ENCODE measurements at places on chromosomes 5 and 9.

DNA sequence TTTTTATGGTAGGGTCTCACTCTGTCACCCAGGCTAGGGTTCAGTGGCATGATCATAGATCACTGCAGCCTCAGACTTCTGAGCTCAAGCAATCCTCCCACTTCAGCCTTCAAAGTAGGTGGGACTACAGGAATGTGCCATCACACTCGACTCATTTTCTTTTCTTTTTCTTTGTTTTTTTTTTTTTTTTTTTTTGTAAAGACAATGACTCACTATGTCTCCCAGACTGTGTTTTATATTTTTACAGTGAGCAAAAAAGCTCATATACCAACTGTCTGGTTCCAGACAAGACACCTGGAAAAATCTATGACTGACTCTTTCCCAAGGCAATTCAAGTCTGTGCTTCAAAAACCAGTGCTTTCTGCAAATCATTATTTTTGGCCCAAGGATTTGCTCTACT lies 10.8 kb upstream of the FOXD1 start:
- DNase-seq: no peak

DNA sequence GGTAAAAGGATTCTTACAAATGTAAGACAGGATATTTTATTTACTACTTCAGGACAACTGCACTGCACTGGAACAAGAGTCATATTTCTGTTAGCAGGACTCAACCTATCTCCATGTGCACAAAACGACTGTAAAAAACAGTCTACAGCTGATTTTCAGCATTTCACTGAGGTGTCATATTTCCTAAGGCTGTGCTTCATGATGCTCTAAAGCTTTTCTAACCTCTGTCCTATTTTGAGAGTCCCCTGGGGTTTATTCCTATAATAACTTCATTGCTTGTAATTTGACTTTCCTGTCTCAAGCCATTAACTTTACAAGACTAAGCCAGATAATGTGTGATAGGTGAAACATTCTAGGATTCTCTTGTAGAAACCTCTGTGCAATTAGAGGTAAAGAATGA lies 472.3 kb downstream of the HINT1 start:
- DNase-seq: no peak

GRCh38 chr9:18058564-18059442 lies 415.1 kb upstream of the ADAMTSL1 start:
- DNase-seq: no peak

DNA sequence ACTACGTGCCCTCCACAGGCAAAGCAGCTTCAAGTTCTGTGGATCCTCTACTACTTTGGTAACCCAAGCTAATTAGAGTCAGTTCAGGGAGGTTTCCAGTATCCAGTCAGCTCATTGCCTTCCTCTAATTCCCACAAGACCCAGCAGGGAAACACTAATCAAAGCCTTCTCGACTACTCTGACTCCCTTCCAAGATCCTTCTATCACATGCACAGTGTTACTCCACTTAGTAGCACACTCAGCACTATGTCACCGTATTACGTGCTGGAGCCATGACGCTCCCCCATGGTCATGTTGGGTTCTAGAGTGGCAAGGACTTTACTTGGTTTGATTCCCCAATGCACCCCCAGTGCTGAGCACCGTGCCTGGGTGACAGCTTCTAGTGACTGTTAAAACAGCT lies 53.0 kb downstream of the DCP2 start:
- DNase-seq: no peak

DNA sequence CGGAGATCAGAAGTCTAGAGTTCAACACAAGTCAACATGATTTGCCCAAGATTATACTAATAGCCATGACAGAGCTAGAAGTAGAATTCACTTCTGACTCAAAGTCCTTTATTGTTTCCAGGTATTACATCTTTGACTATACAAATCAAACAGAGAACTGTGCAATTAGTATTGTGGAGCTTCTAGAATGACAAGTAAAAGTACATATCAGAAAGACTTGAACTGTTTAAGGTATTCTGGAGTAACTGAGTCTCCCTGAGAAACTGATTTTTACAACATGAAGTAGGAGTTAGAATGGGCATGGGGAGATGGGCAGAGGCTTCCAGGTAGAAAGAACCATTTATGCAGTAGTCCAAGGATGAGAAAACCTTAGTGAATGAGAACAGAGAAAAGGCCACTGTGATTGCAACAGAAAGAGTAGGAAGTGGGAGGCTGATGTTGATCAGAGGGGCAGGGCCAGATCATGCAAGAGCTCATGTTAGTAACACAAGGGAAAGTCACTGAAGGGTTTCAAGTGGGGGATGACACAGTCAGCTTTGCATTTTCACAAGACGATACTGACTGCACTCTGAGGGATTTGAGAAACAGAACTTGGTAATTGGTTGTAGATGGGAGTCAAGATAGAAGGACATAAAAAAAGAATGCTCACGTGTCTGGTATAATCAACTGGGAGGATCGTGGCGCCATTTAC lies 280.7 kb downstream of the RFX3 start:
- DNase-seq: no peak

GRCh38 chr5:112467485-112467884 lies 48.4 kb upstream of the EPB41L4A start:
- no peak for DNase-seq

DNA sequence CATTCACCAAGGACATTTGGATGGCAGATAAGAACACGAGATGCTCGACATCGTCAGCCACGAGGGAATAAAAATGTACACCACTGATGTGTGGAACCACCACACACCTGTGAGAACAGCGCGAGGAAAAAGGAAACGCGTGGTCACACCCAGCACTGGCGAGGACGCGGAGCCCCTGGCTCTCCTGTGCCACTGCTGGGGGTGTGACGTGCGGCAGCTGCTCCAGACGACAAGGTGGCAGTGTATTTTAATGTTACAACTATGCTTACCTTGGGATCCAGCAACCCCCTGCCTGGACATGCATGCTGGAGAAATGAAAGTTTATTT lies 13.6 kb upstream of the CEP72 start:
- no peak for DNase-seq

GRCh38 chr9:90499761-90500160 lies 142.9 kb downstream of the DIRAS2 start:
- DNase-seq: no peak

- no peak for DNase-seq
These were observed 14.6 kb downstream of the PAPPA start for GRCh38 chr9:116168231-116168630.

DNA sequence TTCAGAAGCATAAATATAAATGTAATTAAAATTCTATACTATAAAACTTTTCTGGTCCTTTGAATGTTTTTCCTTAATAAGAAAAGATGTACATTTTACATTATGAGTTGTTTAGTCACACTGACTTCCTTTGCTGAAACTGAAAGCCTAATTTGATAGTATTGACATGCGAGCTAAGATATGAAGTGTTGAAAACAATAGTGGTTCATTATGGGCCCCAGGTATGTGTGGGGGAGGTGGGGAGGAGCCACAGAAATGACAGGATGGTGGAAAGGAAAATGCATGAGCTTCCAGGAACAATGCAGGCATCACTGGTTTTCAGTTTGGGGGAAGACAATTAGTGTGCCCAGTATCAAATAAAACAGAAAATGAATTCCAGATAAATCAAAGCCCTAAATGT lies 35.4 kb upstream of the RLN1 start:
- DNase-seq: peak; percentile 51

GRCh38 chr9:122138560-122139268 lies 20.9 kb downstream of the NDUFA8 start:
- no peak for DNase-seq

- no peak for DNase-seq
These were observed 176.6 kb upstream of the SH3GL2 start for GRCh38 chr9:17402309-17402708.

GRCh38 chr5:110681109-110681508 lies 45.4 kb downstream of the TMEM232 start:
- DNase-seq: no peak

DNA sequence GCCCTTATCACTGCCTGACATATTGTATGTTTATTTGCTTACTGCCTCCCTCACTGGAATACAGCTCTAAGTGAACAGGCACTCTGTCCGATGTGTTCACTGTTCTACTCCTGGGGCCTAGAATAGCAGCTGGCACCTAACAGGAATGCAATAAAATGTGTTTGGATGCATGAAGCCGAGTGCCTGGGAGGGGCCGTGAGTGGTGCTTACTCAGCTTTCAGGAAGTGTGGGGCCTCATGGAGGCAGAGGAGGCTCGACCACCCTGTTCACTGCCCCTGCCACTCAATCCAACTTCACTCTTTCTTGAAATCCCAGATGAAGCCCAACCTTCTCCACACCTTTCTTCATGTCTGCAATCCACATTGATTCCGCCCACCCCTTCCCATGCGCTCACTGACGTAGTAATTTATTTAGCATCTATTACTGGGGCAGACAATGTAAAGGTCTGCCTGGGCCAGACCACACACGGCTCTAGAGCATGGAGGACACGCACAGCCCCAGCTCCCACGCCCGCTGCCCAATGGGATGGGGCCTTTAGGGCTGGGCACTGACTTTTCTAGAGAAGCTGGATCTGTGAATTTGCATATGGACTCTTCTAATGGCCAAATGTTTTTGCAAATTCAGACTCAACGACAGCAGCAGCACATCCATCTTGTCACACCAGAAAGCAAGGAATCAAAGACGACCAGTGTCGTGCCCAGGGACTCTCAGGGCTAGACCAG lies 21.3 kb downstream of the TBC1D9B start:
- no peak for DNase-seq

GRCh38 chr9:97994703-97995102 lies 11.6 kb downstream of the ANP32B start:
- no peak for DNase-seq

- no peak for DNase-seq
These were observed 69.9 kb upstream of the SELENOP start for GRCh38 chr5:42881416-42882117.

- DNase-seq: no peak
These were observed 10.8 kb downstream of the NSG2 start for GRCh38 chr5:174056064-174056847.

DNA sequence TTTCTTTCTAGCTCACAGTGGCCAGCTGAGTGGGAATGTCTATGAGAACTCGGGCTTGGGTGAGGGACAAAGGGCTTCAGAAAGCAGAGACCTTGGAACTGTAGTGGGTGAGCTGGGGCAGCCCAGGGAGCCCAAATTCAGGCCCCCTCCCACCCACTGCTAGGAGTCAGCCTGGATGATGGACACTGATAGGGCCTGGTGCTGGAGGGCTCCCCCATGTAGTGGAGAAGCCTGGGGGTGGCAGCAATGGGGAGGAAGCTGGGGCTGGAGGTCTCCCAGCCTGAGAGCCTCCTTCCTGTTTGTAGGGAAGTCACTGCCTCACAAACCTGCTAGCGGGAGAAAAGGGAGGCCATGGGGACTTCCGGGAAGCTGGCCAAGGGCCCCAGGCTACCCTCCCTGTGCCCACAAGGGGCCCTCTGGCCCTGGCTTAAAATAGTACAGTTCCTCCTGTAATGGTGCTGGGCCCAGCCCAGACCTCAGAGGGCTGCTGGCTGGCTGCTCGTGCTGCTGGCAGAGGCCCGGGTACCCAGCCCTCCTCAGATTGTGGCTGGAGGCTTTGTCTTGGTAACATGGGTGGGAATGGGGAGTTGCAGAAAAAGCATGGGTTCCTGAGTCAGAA lies 6.3 kb upstream of the NR5A1 start:
- DNase-seq: no peak

GRCh38 chr9:91297306-91297705 lies 64.4 kb downstream of the AUH start:
- DNase-seq: no peak

GRCh38 chr5:64347309-64347708 lies 158.5 kb upstream of the RGS7BP start:
- no peak for DNase-seq

DNA sequence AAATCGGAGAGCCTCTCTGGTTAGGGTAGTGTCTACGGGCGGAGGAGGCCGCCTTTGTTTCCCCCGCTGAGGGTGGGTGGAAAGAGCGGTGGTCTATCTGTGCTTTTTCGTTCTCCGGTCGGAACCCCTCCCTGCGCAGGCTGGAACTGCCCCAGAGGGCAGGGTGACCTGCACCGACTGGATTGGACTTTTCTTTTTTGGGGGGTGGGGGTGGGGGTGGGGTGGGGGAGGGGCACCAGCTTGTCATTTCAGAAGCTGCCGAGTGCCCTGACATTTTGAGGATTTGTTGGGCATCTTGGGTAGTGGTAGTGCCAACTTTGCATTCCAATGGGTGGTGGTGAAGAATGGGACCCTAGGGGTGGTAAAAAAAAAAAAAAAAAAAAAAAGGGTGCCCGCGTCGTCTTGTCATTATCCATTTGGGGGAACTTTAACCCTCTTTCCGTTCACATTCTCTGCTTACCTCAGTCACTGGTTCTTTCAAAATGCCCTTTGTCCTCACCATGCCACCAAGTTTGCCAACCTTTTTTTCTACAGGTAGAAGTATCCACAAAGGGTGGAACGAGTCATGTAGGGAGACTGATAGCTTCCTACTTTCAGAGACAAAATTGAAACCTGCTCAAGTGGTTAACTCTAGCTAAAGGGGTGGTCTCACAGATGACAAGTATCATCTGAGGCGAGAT lies 1.3 kb downstream of the UBE2R2 start:
- DNase-seq: peak; percentile 37

GRCh38 chr5:147084702-147085101 lies 150.1 kb upstream of the STK32A start:
- DNase-seq: no peak

GRCh38 chr5:127003798-127004495 lies 26.4 kb downstream of the MARCHF3 start:
- no peak for DNase-seq

DNA sequence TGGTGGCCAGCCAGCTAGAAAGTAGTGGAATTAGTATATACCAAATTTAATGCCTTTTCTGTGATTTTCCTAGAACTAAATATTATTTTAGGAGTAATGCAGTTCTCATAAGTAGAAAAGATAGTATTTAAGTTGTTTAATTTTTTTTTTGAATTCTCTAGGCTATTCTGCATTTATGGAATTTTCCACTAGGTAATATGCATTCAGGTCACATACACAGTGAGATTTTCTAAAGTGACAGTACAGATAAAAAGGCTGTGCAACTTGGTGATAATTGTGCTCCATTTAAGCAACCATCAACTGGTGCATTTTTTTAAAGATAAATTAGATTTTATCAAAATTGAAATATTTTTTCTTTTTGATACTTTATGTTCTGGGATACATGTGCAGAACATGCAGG lies 111.5 kb downstream of the SCAMP1 start:
- no peak for DNase-seq

DNA sequence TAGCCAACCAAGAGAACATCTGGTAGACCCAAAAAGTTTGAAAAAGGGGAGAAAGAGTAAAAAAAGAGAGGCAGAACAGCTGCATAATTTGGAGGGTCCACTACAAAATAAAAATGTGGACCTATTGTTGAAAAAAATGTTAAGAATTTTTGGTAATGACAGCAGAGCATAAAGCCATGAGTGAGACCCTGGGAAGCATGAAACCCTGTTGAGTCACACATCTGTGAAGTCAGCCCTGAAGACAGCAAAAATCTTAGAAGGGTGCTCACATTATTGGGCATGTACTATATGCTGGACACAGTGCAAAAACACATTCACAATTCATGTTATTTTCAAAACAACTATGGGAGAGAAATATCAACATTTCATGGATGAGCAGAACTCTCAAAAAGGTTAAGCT lies 56.4 kb upstream of the LIFR start:
- DNase-seq: no peak

- peak; percentile 76 for DNase-seq
These were observed 27.4 kb downstream of the UNC5A start for GRCh38 chr5:176837707-176838115.

Measured in T-helper 2 cell (primary cell).